ENCODE measurements at places on chromosomes 5 and 9. TPM values are rescaled to one million over a fixed set of nuclear protein-coding genes. Genes with fewer than 3 reads are reported as not detected.

The RUSC2 gene
- total RNA-seq, result 21.5 TPM

The FAM53C gene
- total RNA-seq, result 24.7 TPM

The SPEF2 gene
- 1.8 TPM for total RNA-seq

The TBCA gene
- 175 TPM for total RNA-seq

The LECT2 gene
- total RNA-seq, result not detected

The CAVIN4 gene
- total RNA-seq, result 1.2 TPM

The FOXD4 gene
- 0.70 TPM for total RNA-seq

The BTNL3 gene
- total RNA-seq, result not detected

The SUSD3 gene
- 8.6 TPM for total RNA-seq

The STING1 gene
- total RNA-seq, result 127 TPM

The URM1 gene
- 27.2 TPM for total RNA-seq

The IGFBPL1 gene
- total RNA-seq, result not detected

The ORM2 gene
- not detected for total RNA-seq

The PTPRD gene
- total RNA-seq, result 7.1 TPM

The TRIM36 gene
- 0.09 TPM for total RNA-seq

The HTR4 gene
- total RNA-seq, result not detected

The SPATA31E1 gene
- total RNA-seq, result not detected

The IFNK gene
- not detected for total RNA-seq

The GAPT gene
- total RNA-seq, result not detected

The TMEM38B gene
- total RNA-seq, result 9.9 TPM

The PCDHGA1 gene
- 0.85 TPM for total RNA-seq

The NUTM2G gene
- not detected for total RNA-seq

The ZNF879 gene
- 6.2 TPM for total RNA-seq

The CPLANE1 gene
- 10.2 TPM for total RNA-seq

The C9 gene
- not detected for total RNA-seq

Data from pericardium fibroblast (primary cell).